ENCODE measurements at places on chromosomes 11 and 22.

DNA sequence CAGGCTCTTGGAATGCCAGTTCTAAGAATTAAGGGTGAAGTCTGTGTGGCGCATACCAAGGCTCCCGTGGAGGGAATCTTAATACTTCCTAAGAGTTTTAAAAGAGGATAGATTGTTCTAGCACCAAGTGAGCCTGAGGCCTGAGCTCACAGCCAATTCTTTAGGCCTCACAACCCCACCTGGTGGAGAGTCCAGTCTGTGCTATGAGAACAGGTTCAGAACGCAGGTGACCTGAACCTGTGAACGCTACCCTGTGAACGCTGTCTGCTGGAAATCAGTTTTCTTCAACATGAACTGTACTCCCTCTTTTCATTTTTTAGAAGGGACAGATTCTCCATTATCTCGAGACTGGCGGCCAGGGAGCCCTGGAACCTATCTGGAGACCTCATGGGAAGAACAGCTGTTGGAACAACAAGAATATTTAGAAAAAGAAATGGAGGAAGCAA is 43.2 kb upstream of the DLAT start:
- no peak for DNase-seq

- DNase-seq = no peak
Observed at GRCh38 chr11:115338476-115338875, 165.7 kb downstream of the CADM1 start.

DNA sequence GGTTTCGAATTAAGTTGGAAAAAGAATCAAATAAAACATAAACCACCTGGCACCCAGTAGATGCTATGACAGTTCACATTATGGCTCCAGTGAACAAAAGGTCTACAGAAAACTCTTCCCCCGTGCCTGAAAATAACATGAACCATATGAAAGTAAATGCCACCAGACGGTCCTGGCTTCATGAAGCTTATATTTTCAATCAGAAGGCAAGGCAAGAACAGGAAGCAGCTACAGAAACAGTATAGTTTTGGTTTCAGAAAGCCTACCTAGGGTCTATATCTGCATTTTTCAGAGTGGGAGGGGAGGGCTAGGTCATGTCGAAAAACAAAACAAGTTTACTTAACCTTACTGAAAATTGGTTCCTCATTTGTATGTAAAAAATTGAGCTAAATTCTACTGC is 9.8 kb downstream of the RAB30 start:
- DNase-seq = no peak

DNA sequence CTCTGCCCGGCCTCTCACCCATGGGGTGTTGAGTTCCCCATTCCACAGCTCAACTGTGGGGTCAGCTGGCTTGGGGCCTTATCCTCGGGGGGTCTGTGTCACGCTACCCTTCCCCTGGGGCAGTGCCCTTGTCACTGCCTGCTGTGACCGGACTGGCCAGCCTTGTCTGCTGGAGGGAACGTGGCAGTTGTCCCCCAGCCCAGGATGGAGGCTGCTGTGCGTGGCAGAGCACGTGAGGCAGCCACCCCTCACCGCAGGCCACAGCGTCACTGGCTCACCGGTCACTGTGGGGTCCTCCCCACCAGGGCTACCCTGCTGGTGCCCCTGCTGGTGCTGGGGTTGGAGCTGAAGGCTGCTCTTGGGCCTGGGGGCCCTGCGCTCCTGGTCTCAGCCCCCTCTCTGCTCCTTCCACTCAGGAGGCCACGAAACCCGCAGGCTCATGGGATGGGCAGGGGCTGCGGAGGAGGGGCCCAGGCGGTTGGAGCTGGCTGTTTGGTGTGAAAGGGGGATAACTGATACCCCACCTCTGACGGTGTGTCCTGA is 13.4 kb downstream of the BRSK2 start:
- no peak for DNase-seq

DNA sequence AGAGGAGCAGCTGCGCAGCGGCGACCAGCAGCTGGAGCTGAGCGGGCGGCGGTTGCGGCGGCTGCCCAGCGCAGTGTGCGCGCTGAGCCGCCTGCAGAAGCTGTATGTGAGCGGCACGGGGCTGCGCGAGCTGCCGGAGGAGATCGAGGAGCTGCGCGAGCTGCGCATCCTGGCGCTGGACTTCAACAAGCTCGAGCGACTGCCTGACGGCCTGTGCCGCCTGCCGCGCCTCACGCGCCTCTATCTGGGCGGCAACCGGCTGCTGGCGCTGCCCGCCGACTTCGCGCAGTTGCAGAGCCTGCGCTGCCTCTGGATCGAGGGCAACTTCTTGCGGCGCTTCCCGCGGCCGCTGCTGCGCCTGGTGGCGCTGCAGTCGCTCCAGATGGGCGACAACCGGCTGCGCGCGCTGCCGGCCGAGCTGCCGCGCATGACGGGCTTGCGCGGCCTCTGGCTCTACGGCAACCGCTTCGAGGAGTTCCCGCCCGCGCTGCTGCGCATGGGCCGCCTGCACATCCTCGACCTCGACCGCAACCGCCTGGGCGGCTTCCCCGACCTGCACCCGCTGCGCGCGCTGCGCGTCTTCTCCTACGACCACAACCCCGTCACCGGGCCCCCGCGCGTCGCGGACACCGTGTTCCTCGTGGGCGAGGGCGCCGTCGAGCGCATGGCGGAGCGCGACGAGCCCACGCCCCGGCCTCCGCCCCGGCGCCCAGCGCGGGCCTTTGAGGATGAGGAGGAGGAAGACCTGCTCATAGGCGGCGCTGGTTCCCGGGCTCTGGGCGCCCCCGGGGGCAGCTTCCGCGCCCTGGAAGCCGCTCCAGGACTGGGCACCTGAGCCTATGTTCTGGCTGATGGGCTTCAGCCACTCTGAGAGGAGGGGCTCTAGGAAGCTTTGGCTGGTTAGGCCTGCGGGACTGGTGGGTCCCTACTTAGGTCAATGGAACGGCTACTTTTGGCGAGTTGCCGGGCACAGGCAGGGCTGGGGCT is 787 bp downstream of the LRRC10B start:
- no peak for DNase-seq

DNA sequence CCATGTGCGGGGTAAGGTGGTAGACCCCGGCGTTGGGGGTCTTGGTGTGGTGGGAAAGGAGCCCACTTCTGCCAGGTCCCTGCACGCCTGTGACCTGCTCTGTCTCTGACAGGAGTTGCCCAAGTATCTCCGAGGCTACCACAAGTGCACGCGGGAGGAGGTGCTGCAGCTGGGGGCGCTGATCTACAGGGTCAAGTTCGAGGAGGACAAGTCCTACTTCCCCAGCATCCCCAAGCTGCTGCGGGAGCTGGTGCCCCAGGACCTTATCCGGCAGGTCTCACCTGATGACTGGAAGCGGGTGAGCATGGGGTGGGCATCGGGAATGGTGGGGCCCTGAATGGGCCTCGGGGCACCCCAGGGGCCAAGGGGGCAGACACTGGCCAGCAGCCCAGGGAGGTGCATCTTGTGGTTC is 83.0 kb downstream of the MYO7A start:
- no peak for DNase-seq

- no peak for DNase-seq
Observed at GRCh38 chr22:31618057-31618456, 44.0 kb downstream of the PISD start.

DNA sequence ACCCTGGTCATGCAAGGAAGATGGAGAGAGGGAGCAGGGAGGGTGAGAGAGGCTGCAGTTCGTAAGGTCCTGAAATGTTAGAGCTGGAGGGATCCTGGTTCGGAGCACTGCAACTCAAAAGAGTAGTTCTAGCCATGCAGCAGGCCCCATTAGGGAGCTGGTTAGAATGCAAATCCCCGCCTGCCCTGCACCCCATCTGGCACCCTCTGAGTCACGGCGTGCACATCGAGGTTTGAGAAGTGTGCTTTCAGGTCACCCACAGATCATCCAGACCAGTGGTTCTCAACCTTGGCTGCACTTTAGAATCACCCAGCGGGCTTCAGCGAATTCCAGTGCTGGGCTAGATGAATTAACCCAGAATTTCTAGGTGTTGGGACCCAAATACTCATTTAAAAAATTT is 48.2 kb downstream of the ST3GAL4 start:
- DNase-seq = no peak

- DNase-seq = no peak
Observed at GRCh38 chr11:22449441-22449840, 111.3 kb downstream of the SLC17A6 start.

- peak; percentile 66 for DNase-seq
Observed at GRCh38 chr11:124190298-124191139, 7.4 kb downstream of the OR10D3 start.
